ENCODE measurements at places on chromosomes 1 and 21.

DNA sequence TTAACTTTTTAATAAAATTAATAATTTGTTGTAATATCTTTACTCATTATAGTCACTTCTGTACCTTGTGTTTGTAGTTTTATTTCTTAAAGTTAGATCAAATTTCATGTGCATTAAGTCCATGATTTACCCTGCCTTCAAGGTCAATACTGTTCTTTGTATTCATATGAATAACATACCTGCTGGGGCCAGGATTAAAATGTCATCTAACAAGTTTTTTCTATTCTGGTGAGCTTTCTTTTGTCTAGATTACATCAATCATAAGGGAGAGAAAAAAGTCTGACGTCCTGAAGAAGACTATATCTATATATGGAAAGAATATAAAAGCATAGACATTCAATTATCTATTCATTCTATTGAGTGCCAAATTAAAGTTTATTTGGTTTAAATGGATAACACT lies 232.6 kb downstream of the COL11A1 start:
- no peak for DNase-seq

- DNase-seq = peak; percentile 32
These were observed 47.4 kb upstream of the PRDX6 start for GRCh38 chr1:173429471-173430402.

GRCh38 chr1:23366146-23366545 lies 3.5 kb downstream of the ZNF436 start:
- DNase-seq = no peak

DNA sequence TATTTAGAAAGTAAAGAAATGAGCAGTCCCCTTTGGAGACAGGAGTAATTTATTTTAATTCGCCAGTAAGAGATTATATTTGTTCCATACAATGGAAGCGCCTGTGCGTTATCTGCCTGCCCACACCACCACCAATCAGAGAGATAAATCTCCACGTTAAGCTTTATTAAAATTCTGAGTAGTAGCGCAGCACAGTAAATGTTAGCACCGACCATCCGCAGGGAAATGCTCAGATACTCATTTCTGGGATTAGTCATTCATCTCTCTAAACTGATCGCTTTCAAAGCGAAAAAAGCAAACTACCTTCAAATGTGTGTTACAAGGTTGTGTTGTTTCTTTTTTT lies 1.2 kb downstream of the ETS2 start:
- no peak for DNase-seq

- DNase-seq = no peak
These were observed 27.8 kb upstream of the GPR153 start for GRCh38 chr1:6288665-6289064.

DNA sequence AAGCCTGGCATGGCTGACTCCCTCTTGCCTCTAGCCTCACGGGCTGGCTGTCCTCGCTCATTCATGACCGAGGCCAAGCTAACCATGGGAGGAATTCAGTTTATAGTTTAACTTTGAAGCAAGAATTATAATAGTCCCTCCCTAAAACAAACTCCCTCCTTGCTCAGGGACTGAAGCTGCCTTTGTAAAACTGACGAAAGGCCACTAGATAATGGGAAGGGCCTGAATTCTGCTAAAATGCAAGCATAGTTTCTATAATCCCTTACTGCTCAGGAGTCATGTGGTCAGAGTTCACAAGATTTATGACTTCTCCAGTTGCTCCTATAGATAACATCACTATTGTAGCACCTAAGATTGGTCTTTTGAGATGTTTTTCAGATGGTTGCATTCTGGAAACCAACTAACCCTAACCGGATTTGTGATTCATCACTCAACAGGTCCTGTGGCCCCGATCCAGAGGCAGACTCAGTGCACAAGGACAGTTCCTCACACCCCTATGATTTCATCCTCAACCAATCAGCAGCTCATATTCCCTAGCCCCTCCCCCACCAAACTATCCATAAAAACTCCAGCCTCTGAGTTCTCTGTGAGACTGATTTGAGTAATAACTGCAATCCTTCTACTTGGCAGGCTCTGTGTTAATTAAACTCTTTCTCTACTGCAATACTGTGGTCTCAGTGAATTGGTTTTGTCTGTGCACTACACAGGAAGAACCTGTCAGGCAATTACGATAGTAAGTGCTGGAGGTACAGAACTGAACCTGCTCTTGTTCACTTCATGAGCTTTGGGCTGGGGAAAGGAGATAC lies 26.4 kb downstream of the HHIPL2 start:
- no peak for DNase-seq

DNA sequence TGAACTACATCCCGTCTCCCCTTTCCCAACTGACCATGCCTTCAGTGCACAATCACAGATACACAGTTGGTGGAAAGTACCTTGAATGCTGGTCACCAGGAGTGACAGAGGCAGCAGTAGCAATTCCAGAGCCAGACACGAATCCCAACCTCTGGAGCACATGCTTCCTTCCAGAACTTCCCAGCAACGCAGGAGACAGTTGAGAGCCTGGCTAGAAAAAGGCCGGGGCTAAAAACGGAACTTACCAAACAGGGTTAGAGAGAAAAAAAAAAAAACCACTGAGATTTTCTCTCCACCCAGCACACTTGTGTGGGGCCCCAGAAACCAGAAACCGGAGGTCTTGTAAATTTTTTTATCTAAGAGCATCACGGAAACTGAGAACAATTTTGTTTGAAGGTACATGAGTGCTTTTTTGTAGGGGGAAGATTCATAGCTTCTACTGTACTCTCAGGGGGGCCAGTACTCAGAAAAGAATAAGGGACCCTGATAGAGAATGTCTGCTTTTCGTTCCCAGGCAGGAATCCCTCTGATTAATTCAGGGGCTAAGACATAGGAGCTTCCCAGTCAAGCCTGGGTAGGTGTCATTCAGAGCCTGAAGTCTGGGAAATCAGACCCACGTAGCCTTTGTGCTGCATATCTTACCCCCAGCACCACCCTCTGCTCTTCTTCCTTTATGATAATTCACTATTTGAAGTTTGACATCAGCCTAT lies at the start of gene CD48:
Gene CD48 (minus strand): TSS at position 221 of the 710 bp plus-strand sequence. CDS start 59 bp downstream, at position 162.
- DNase-seq = no peak

GRCh38 chr1:175394739-175395138 lies 202.2 kb upstream of the KIAA0040 start:
- no peak for DNase-seq

DNA sequence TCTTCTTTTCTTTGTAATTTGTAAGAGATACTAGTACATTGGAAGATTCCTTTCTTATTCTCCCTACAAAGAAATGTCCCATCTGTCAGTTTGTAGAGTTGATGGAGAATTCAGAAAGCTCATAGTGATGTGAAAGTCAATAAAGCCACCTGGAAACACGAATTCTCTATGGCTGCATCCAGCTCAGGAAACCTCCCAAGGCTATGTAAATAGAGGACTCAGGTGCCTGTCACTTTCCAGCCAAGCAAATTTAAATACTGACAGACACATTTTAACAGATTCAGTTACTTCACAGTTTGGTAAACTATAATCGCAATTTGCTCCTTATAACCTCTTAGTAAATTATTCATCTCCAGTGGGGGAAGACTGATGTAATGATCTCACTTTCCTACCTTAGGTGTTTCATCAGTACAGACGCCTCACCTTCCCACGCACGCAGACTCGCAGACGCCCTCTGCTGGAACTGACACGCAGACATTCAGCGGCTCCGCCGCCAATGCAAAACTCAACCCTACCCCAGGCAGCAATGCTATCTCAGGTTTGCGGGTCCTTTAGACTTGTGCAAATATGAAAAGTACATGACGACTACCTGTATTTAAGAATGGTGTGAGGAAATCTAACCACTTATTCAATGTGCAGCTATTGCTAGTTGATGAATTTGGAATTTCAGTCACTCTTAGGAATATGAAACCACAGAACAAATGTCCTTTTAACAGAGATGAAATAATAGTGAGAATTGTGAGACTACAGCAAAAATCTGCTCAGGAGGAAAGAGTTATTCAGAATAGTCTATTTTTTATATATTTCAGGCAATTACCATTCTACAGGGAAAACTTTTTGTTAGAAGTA lies 60.6 kb downstream of the PTPRC start:
- DNase-seq = peak; percentile 32

GRCh38 chr1:162138112-162138511 lies 68.6 kb downstream of the NOS1AP start:
- DNase-seq = no peak

DNA sequence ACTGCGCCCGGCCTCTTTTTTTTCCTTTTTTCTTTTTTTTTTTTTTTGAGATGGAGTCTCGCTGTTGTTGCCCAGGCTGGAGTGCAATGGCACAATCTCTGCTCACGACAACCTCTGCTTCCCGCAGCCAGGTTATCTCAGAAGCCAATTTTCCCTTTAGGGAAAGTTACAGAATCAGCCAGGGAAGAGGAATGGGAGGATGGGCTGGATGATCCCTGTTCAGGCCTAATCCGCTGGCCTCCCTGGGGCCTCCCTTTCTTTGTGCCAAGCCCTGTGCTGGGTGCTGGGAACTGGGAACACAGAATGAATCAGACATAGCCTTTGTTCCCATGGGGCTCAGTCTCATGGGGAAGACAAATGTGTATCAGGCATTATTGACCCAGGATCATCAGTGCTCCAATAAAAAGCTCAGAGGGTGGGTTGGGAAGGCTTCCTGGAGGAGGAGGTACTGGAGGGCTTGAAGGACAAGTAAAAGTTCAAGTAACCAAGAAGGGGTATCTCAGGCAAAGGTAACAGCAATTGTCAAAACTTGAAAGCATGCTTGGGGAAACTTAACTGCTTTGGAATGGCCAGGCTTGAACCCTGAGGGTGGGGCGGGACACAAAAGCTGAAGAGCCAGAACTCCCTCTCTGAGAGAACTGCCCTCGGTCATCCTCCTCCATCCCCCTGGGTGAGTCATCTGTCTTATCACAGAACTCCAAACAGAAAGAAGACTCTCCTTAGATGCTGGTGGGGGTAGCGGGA lies 14.3 kb downstream of the ECHDC2 start:
- DNase-seq = no peak

DNA sequence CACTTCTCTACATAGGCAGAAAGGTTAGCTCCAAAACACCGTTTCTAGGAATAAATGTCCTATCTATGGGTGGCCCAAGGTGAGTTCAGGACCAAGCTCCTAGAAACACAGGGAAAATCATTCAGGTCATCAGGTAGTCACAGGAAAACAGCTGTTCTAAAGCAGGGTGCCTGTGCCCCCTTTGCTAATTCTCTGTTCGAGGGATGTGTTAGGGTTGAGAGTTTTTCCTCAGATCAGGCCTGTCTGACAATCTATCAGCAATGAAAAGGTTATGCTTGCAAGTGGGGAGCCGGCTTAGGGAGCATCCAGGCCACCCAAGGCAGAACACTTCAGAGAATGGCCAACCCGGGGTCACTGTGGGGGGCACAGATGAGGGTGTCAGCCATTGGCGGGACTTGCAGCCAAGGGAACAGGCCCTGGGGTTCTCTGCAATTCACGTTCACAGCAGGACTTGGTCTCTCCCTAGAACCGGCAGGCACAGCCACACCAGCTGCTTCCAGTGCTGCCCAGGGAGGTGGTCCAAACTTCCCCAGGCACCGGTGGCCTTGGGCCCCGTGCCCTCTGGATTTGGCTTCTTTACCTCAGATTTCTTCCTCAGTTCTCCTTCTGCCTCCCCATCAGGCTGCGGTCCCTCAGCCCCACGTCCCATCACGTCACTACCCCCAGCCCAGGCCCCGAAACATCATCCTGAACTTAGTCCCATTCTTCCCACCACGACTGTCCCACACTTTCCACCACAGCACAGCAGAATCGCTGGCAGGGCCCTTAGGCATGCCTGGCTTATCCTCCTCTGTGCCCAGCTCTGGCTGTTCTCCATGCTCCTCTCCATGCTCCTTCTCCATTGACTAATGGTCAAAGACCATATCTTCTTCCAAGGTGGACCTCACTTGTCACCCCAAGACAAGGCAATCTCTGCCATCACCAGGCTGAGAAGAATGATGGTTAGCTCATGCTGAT lies 11.0 kb downstream of the CD2 start:
- DNase-seq = no peak

GRCh38 chr1:207349979-207350378 lies 28.5 kb downstream of the CD55 start:
- DNase-seq = no peak

GRCh38 chr1:46486432-46487015 lies 3.1 kb upstream of the DMBX1 start:
- no peak for DNase-seq

DNA sequence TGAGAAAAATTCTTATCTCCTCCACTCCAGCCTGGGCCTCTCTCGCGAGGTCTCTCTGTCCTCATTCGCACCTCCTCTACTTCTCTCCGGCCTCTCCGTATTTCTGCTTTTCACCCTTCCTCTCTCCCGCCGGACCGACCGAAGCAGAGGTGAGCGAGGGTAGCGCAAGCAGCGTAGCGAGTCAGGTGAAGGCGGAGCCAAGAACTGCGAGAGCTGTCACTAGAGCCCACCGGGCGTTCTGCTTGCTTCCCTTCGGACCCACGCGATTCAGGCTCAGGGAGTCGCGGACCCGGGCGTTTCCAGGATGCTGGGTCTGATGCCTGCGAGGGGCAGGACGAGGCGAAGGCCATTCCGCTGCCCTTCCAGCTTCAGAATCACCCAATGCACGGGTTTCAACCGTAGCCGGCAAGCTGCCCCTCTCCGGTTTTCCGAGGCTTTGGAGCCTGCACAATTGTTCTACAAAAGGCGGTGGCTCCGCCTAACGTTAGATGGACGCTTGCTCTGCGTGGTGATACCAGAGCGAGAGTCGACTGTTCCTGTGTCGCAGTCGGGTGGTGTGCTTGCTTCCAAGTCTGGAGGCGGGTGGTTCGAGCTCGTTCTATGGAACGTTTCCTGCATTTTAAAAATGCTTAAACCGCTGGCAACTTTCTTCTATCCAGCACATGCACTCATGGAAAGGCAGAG lies 310.2 kb downstream of the FAM72C start:
- no peak for DNase-seq

GRCh38 chr1:204578867-204579664 lies 62.9 kb downstream of the MDM4 start:
- no peak for DNase-seq

DNA sequence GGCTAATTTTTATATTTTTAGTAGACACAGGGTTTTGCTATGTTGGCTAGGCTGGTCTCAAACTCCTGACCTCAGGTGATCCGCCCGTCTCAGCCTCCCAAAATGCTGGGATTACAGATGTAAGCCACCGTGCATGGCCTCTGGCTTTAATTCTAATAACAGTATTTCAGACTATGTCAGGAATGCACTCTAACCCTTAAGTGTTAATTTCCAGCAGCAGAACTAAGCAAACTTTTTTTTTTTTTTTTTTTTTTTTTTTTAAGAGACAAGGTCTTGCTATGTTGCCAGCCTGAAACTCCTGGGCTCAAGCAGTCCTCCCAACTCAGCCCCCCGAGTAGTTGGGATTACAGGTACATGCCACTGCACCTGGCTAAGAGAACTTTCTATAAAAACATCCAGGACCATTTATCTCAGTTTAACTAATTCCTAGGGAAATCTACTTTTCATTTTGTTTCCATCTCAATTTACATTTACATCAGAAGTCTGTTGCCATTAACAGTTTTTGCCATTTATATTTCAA lies 6.5 kb downstream of the DCAF8 start:
- no peak for DNase-seq
